ENCODE measurements at places on chromosomes 2 and 18.
A peak's percentile ranks its signal among the peaks of the same experiment; 100 is the strongest.

- no peak for DNase-seq
These were observed 17.0 kb downstream of the SH3BP4 start for GRCh38 chr2:234968631-234969305.

- no peak for DNase-seq
These were observed 1977.7 kb upstream of the LRRTM1 start for GRCh38 chr2:82282111-82282882.

DNA sequence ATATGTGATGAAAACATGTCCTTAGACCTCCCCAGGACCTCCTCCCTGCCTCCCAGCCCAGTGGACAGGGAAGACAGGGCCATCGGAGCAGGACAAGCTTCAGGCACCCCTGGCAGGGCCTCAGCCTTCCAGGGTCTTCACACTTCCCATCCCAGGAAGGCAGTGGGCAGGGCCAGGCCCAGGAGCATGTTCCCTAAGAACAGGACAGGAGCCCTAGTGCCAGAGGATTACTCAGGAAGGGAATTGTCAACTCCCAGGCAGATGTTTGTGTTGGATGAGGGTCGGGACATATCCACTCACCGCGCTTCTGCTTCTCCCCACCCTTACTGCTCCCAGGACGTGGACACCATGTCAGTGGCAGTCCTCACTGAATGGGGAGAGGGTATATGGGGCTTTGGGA, 138.9 kb downstream of the TNS1 start:
- no peak for DNase-seq

GRCh38 chr2:30208453-30208852, 22.9 kb upstream of the LBH start:
- DNase-seq, result peak; percentile 69

GRCh38 chr2:202009581-202009980, 24.1 kb upstream of the FZD7 start:
- no peak for DNase-seq

- DNase-seq, result no peak
These were observed 81.8 kb upstream of the SH3BP4 start for GRCh38 chr2:234869969-234870368.

- DNase-seq, result no peak
These were observed 22.2 kb downstream of the KCNJ3 start for GRCh38 chr2:154720651-154721050.

DNA sequence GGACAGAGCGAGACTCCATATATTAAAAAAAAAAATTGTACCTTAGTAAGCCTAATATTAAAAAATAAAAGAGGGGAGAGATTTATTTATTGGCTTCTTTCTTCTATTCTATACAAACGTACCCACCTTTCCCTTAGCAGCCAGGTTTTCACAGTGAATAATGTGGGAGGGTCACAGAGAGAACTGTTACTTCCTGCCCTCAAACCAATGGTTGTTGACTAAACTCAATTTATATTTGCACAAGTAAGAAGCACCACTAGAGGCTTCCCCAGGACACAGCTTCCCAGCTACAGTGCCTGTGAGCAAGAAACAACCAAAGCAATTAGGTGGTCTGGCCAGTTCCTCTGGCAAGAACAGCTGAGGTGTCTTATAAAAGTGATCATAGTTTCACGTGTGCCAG, 28.9 kb upstream of the GALR1 start:
- DNase-seq, result no peak

DNA sequence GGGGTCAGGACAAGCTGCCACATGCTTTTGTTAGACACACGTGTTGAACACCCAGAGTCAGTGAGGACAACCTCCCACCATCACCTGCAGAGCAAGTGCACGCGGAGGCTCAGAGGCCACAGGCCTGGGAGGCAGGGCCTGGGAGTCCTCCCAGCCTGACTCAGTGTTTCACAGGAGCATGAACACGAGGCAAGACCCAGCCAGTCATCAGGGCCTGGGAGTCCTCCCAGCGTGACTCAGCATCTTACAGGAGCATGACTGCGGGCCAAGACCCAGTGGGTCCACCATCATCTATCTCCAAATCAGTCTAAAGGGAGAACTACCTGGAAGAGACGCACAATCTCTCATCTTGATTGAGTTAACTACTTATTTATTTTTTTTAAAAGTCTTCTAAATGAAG, 112.6 kb upstream of the PXDN start:
- DNase-seq, result no peak

GRCh38 chr2:134764164-134764563, 45.4 kb upstream of the TMEM163 start:
- DNase-seq, result no peak

GRCh38 chr2:74461187-74462053, 3.2 kb downstream of the WBP1 start:
- DNase-seq, result no peak

GRCh38 chr18:78619854-78620253, 359.8 kb upstream of the SALL3 start:
- no peak for DNase-seq
